ENCODE measurements at places on chromosomes 7 and 10.
A peak's percentile ranks its signal among the peaks of the same experiment; 100 is the strongest.

DNA sequence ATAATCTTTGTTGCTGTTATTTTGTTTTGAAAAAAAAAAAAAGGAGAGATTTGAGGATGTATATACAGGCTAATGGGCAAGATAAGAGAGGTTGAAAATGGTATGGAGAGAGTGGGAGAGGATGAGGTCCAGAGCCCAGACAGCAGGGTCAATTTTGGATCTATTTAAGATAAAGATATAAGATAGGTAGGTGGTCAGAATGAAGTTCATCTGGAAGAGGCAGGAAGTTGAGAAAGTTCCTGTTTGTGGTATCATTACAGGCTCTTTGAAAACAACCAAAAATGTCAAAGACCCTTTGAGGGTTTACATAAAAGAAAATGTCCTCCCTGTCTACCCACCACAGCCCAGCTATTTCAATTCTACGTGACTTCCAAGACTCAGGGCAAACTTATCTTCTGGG is 7.5 kb downstream of the CEP41 start:
- no peak for DNase-seq

- no peak for DNase-seq
These were observed 5.5 kb downstream of the IGFBP3 start for GRCh38 chr7:45915606-45916005.

- DNase-seq, result no peak
These were observed 216.0 kb downstream of the GPAM start for GRCh38 chr10:111967547-111967946.

GRCh38 chr10:47309408-47310089 is 9.6 kb downstream of the GDF10 start:
- peak; percentile 20 for DNase-seq

DNA sequence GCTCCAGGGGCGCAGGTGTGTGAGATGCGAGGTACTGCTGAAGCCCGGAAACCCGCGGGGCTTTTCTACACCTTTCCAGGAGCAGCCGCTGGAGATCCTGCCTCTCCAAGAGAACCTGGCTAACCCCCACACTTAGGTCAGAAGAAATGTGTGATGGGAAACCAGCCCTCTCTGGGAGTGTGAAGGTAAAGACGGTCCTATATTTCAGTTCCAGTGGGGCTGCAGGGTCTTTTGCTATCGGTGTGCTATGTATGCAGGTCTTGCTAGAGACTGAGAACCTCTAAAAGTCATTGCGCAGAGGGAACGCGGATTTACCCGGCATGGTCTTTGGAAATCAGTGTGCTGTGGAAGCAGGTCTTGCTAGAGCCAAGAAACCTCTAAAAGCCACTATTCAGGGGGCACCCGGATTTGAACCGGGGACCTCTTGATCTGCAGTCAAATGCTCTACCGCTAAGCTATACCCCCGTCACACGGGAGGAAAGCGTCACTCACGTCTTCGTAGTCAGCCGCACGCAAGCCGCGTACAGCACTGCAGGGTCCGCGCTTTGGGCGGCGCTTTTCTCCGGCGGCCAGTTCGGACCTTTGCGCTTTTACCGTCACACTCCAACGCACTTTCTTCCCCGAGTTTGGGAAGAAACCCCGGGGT is 46.0 kb downstream of the ZNF777 start:
- DNase-seq, result no peak

- no peak for DNase-seq
These were observed 1.1 kb downstream of the REEP3 start for GRCh38 chr10:63522277-63522687.

- DNase-seq, result peak; percentile 79
These were observed 12.7 kb downstream of the HNRNPF start for GRCh38 chr10:43396061-43396927.

GRCh38 chr7:134885967-134886352 is 100.3 kb upstream of the AGBL3 start:
- DNase-seq, result no peak

- no peak for DNase-seq
These were observed 114.5 kb downstream of the HTR7 start for GRCh38 chr10:90743291-90743690.

GRCh38 chr10:11050301-11051287 is 32.9 kb downstream of the CELF2 start:
- DNase-seq, result no peak

DNA sequence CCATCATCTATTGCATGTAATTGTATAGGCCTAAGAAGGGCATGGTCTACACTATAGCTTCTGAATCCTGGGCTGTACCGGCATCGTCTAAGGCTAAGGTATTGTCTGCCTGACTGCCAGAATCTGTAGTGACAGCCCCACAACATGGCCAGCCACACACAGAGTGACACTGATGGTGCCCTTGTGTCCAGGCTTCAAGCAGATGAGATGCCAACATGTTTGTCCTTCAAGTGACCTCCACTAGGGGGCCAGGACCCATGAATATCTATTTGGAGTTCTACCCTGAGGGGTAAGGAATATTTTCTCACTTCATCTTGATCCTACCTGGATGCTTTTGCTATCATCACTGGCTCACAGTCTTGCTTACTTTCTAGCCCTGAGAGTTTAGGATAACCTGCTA is 1.5 kb downstream of the CYP3A7 start:
- DNase-seq, result peak; percentile 18

DNA sequence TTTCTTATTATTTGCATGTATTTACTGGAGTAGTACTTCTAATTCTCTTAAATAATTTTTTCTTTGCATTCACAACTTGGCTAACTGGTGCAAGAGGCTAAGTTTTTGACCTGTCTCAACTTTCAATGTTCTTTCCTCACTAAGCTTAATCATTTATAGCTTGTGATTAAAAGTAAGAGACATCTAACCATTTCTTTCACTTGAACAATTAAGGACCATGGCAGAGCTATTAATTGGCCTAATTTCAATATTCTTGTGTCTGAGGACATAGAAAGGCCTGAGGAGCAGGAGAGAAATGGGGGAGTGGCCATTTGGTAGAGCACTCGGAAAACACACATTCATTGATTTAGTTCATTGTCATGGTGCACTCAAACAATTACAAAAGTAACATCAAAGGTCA is 141.4 kb upstream of the TMEM196 start:
- no peak for DNase-seq

DNA sequence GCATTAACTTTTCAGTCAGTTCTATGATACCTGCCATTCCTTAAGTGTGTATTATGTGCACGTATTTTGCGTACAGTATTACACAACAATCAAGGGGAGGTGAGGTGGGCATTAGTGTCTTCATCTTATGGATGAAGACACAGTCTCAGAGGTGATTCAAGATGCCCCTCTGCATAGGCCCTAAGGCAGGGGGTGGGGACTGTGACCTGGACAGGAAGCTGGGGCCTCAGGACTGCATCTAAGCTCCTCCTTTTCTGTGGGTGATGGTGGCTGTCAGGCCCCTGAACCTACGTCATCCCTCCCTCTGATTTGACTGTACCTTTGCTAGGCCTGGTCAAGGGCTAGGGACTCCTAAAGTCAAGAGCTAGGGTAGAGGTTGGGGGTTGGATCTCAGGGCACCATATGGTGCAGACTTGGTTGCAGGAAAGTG is 38.9 kb downstream of the HK1 start:
- no peak for DNase-seq

DNA sequence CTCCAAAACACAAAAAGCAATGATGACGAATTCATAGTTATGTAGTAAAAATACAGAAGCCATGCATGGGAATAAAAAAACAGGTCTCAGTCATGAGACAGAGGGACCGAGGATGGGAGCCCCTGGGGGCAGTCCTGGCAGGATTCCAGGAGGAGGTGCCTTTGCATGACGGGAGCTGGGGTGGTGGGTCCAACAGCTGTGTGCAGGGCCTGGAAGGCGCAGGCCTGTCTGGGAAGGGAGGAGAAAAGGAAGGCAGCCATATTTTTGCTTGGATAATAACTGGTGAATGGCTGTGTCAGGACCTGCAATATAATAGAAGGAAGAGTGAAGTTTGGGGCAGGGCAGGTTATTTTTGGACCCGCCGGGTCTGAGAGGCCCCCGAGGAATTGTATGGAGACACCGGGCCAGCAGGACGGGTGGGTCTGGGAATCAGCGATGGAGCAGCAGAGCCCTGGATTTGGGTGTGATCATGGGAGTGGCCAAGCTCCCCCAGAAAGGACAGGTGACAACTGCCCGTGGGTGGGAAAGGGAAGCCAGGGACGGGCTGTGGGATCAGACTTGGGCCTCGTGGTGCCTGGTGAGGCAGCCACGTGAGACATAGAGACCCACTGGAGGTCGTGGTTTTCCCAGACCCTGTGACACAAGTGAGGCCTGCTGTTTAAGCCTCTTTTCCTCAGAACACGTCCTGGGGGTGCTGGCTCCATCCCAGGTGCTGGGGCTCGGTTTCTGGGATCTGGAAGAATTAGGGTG is 2.9 kb upstream of the JAKMIP3 start:
- no peak for DNase-seq

- no peak for DNase-seq
These were observed 35.2 kb downstream of the VCL start for GRCh38 chr10:74032900-74033655.

GRCh38 chr7:119903085-119903484 is 369.9 kb upstream of the KCND2 start:
- DNase-seq, result no peak

- no peak for DNase-seq
These were observed 560.3 kb downstream of the ATRNL1 start for GRCh38 chr10:115653473-115653872.

DNA sequence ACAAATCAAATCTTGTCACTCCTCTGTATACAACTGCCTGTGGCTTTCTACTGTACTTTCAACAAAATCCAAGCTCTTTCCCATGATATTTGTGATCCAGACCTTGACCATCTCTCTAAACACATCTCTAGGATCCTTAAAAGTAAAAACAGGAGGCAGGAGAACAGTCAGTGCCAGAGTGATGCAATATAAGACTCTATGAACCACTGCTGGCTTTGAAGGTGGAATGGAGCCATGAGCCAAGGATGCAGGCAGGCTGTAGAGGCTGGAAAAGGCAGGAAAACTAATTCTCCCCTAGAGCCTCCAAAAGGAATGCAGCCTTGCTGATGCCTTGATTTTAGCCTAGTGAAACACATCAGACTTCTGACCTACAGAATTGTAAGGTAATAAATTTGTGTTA is 45.5 kb upstream of the LRRN3 start:
- DNase-seq, result no peak

DNA sequence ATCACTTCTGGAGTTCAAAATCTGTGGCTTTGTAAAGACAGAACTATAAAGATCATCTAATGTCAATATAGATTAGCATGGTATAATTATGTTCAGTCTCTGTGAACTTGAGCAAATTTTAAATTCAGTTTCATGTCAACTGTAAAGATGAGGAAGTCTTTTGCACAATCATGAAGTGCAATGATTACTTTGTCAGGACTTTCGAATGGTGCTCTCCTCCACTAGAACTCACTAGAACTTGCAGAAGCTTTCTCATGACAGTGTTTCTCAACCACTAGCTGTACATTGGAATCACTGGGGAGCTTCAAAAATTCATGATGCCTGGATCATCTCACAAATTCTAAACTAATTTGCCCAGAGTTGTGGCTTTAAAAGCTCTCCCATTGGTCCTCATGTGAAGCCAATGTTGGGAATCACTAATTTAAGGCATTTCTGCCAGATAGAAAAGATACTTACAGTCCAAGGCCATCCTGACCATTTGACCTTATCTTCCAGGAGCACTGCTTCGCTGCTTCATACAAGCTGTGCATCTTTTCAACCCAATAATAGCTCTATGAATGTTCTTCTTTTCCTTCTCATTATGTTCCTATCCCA is 12.9 kb downstream of the OR2AE1 start:
- DNase-seq, result no peak

- peak; percentile 57 for DNase-seq
These were observed 212.7 kb upstream of the ZNF804B start for GRCh38 chr7:88546808-88547207.

GRCh38 chr10:649798-650440 is 39.5 kb downstream of the DIP2C start:
- DNase-seq, result no peak

DNA sequence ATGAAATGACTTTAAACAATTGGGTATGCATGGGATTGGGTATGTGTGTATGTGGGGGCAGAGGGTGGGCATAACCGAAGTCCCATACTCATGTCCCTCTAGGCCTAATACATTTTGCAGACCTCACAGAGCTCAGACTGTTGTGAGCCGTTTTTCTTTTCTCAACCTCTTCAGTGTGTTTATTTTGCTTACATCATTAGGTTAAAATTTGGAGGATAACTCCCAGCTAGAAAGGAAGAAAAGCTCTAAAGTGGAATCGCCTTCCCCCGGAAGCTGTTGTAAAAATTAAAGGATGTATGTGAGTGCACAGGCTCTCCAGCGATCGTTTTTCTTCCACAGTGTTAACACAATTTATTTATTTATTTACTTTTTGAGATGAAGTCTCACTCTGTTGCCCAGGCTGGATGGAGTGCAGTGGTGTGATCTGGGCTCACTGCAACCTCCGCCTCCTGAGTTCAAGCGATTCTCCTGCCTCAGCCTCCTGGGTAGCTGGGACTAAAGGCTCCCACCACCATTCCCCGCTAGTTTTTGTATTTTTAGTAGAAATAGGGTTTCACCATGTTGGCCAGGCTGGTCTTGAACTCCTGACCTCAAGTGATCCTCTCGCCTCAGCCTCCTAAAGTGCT is 1.5 kb upstream of the H2AZ2 start:
- no peak for DNase-seq

GRCh38 chr10:73785721-73786511 is 510 bp downstream of the ZSWIM8 start:
- no peak for DNase-seq

- DNase-seq, result no peak
These were observed 1.1 kb upstream of the HERPUD2 start for GRCh38 chr7:35695987-35696386.

DNA sequence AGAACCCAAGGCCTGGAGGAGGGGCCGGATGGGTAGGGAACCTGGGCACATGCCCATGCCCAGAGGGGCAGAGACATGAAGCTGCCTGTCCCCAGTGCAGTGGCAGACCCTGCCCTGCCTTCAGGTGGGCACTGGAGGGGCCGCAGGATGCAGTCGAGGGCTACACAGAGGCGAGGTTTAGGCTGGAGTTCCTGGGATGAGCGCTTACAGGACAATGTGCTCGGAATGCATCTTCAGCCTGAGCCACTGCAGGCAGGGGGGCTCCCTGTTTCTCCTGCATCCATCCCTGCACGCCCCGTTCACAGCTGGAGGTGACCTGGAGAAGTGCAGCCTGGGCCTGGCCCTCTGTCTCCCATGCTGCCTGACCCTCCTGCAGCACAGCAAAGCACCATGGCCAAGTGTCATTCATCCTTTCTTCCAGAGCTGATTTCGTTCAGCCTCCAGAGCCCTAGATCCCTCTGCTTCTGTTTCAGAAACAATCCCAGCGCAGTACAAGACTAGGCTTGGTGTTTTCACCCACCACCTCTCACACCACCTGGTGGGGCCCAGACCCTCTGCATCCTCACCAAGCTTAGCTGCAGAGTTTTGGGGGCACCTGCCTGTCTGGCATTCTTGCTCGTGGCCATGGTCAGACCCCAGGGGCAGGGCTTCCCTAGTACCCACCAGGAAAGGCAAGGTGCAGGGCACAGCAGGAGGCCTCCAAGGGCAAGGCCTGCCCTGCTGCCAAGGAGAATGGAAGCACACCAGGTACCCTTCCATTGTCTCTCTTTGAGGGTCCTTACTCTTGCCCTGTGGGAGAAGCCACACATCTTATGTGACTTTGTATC is 311.9 kb downstream of the TCERG1L start:
- DNase-seq, result no peak

GRCh38 chr10:62830679-62831078 is 14.5 kb upstream of the EGR2 start:
- DNase-seq, result no peak

- no peak for DNase-seq
These were observed 115.2 kb upstream of the MDFIC start for GRCh38 chr7:114806590-114807162.

- no peak for DNase-seq
These were observed 121.3 kb downstream of the RGS10 start for GRCh38 chr10:119420950-119421875.

- DNase-seq, result no peak
These were observed 59.1 kb downstream of the ELAPOR2 start for GRCh38 chr7:87000344-87000743.

Data from HEK293T (cell line).